ENCODE measurements at places on chromosomes 6 and 20.

DNA sequence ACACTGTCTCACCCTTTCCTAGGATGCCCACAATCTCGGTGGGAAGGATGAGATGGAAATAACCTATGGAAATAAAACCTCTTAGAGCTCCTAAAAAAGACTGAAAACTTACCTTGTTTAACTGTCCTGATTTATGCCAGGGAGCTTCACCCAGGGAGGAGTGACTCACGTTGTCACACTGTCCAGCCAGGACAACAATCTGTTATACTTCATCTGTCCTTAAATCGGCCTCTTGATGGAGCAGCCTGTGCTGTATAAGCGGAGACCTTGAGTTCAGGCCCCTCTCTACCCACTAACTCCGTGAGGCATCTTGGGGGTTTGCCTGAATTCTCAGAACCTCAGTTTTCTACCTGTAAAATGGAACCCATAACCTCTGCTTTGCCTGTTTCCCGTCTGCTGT lies 9.2 kb upstream of the KIAA1755 start:
- DNase-seq: no peak

DNA sequence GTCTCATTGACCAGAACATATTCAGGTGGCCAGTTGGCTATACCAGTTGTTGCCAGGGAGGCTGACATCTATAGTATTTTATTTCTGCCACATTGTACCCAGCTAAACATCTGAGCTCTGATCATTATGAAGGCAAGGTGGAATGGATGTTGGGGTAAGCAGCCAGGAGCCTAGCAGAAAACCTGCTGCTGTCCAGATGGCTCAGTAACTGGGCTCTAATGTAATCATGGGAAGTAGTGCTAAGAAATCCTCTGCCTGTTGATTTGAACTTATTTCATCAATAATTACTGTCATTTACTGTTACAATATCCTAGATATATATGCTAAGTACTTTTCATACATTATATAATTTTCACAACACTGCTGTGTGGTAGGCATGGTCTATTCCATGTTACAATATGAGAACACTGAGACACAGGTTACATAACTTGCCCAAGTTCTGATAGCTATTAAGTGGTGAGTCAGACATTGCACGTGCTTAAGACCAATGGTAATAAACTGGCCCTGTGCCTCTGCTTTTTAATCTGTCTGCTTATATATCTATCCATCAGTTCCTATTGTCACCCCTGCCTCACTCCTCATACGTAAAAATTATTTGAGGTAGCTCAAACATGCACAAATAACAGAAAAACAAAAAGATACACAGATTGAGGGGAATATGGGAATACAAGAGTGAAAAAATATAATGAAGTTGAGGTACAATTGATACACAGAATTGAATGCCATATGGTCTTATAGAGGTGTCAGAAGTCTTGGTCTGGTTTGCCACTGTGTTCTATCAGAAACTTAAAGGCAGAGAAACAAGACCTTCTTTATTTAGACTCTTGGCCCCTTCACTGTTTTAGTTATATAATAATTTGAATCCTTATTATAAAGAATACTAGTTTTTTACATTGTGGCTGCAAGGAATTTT lies 25.2 kb downstream of the TBPL1 start:
- no peak for DNase-seq

GRCh38 chr20:25486377-25486776 lies 78.9 kb downstream of the GINS1 start:
- DNase-seq: no peak

DNA sequence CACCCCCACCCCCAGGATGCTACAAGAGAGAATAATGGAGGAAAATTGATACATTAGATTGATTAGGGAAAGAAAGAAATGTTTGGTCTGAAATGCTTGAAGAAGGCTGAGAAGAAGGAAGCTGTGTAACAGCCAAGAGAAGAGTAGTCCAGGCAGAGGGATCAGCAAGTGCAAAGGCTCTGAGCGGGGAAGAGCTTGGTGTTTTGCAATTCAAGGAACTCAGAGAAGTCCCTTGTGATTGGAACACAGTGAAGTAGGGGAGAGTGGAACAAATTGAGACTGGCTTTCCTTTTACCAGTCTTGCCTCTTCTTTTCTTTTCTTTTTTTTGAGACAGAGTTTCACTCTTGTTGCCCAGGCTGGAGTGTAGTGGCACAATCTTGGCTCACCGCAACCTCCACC lies 76.6 kb upstream of the CHD6 start:
- DNase-seq: no peak

GRCh38 chr6:129647044-129647443 lies 62.9 kb downstream of the ARHGAP18 start:
- DNase-seq: no peak

- DNase-seq: no peak
These were observed 49.4 kb upstream of the MCUR1 start for GRCh38 chr6:13863699-13864155.

DNA sequence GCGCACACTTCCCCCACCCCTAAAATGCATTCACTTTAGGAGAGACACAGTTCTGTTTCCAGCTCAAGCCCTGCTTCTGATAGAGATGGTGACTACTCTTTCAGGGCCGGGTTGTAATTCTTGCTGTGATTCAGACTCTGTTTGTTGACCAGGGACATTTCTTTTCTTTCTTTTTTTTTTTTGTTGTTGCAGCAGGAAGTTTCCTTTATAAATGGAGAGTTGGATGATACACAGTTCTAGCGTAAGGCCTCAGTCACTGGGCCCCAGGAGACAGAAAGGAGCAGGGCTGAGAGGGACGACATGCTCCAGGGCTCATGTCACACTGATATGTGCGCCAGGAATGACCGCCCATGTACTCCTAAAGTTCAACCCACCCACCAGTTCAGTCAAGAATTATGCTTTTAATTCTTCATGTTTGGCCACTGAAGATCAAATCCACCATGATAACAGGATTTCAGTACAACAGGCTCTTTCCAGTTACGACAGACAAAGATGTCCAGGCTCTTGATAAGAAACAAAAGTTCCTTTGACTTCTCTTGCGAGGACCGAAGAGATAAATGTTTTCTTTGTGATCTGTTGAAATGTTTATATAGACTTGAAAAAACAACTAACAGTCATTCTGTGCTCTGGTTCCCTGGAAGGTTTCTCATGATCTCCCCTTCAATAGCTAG lies 142.5 kb downstream of the CD164 start:
- no peak for DNase-seq
